ENCODE measurements at places on chromosomes 5 and 9.

GRCh38 chr5:179292681-179293635 is 52.3 kb downstream of the ADAMTS2 start:
- no peak for DNase-seq

DNA sequence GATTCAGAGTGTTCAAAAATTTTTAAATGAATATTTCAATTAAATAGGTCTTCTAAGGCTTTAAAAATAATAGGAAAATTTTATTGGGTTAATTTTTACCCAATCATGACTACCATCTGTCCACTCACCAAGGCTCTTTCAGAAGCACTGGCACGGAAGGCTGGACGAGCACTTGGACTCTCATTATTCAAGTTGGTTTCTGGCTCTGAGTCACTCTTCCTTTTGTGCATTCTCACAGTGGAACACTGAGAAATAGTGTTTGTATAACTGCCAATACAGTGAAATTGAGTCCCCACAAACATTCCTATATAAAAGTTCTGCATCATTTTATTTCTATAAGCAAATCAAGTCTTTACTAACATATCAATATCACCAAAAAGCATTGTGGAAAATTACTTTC is 1149.0 kb downstream of the EFNA5 start:
- no peak for DNase-seq

DNA sequence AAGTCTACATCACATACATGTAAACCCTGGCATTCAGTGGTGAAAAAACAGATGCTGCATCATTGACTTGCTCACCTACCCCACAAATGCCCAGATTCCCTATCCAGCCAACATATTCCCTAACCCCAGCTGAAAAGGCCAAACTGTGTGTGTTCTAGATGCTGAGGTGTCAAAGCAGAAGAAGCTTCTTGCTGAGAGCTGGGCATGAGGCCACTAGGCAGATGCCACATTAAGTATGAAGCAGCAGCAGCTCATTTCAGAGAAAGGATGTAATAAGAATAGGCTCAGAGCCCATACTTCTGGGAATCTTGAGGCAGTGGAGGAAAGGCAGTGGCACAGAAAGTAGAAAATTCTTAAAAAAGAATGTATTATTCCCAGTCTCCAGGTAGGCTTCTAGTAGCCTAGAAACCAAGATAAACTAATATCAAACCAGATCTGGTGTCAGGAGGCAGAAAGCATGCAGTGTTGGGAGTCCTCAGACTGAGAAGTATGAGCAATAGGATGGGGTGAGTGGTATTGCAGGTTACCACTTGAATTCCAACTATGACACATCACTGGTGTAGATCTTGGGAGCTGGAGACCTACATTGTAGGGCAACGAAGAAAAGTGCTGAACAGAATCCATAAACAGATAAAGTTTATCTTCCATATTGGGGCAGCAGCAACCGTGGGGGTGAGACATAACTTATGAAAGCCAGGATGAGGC is 71.9 kb upstream of the GRHPR start:
- DNase-seq, result no peak

DNA sequence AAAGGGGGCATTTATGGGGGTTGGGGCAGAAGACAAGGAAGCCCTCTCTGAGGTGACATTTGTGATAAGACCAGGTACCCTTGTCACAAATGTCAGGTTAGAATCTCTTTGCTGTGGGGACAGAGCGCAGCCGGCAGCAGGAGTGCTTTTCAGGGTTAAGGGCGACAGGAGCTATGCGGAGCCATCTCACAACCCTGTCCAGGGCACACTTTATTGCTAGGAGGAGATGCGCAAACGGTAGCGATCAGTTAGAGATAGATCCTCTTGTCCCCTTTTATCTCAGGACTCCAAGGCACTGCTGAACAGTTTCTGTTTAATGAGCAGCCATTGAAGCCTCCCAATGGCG is 438 bp upstream of the LAMC3 start:
- no peak for DNase-seq

DNA sequence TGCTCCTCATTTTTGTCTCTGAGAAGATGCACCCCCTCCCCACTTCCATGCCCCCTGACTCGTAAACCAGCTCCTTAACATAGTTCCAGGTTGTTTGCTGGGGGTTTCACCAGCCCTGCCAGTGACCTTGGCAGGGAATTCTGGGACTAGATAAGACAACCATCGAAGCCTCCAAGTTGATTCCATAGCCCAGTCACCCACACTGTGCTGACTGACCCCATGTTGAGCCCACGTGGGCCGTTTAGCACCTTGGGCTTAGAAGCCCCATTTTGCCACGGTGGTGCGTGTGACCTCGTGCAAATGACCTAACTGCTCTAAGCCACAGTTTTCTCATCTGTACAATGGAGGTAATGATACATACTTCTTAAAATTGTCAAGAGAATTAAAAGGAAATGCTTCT is 24.6 kb downstream of the PSAT1 start:
- no peak for DNase-seq

DNA sequence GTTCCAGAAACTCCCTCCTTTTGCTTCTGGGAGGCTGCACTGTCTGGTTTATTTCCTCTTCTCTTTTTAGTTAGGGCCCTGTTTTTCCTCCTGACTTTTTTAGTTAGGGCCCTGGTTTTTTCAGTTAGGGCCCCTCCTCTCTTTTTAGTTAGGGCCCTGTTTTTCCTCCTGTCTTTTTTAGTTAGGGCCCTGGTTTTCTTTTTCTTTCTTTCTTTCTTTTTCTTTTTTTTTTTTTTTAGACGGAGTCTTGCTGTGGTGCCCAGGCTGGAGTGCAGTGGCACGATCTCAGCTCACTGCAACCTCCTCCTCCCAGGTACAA is 15.1 kb downstream of the GSN start:
- DNase-seq, result no peak

DNA sequence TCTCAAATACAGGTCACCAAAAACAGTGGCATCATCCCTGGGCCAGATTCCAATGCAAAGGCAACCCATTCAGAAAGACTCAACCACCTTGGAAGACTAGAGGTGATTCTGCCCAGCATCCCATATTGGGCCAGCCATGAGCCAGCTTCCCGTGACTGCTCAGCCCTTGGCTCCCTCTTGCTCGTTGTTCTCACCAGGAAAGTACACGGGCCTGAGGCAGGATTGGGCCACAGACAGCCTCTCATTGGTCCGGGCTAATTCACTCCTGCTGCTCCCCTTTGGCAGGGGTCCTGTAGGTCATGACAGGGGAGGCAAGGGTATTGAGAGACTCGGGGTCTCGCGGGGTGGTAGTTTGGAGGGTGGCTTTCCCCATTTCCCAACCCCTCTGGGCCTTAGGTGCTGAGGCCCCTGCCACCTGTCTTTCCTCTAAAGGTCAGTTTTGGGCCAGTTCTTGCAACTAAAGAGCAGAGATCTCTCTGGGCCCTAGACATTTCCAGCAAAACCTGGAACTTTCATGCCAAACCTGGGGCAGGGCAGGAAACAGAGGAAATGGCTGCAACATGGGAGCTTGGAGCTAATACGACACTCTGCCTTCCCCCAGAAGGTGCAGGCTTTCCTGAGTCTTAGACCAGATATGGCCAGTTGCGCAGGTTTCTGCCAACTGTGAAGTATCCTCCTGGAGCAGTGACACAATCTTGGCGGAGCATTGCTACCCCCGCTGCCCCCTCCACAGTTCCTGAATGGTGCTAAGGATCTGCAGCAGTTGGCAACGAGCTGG is 22.0 kb upstream of the FGFR4 start:
- no peak for DNase-seq

DNA sequence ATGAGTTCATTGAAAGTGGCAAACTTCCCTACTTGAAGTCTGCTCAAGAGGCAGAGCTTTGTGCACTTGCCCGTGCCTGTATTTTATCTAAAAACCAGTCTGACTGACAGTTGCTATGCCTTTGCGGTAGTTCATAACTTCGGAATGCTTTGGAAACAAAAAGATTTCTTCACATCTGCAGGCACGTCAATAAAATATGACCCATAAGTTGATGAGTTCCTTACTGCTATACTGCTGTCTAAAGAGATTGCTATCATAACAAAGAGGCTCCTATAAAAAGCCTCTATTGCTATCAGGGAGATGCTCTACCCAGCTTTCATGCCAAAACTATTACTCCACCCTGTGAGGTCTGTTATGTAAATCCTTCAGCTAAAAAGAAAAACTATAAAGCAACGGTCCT is 25.4 kb upstream of the RNF20 start:
- no peak for DNase-seq

DNA sequence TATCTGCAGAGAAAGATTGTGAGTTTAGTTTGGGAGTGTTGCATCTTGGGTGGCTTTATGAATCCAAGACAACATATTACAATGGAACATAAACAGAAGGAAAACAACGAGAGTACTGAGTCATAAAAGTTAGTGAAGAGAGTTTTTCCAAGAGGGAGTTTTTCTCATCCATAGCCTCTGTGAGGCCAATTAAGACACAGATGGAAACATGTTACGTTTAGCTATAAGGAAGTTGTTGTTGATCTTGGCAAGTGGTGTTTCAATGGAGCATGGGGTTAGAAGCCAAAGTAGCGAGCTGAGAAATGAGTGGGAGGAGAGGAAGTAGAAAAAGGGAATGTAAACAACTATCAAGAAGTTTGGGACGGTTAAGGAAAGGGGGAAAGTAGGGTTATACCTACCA is 53.3 kb upstream of the SPATA31D4 start:
- no peak for DNase-seq

GRCh38 chr5:80895523-80895922 is 64.6 kb upstream of the RASGRF2 start:
- DNase-seq, result no peak

DNA sequence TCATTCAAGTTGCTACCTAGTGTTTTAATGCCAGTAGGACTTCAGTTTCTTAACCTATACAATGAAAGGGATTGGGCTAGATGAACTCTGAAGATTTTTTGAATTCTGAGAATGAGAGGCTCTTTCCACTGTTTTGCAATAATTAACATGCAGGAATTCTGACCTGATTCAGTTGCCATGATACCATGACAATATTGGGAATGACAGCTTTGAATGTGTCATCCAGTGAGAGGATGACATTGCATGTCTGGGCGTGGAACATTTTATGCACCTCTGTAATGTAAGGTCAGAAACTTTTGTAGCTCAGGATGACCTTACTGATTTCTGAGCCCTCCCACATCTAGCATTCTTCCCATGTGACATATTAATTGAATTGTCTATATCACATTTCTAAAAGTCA is 30.6 kb upstream of the SPINK5 start:
- no peak for DNase-seq

GRCh38 chr5:81835814-81836367 is 85.0 kb upstream of the SSBP2 start:
- DNase-seq, result no peak

DNA sequence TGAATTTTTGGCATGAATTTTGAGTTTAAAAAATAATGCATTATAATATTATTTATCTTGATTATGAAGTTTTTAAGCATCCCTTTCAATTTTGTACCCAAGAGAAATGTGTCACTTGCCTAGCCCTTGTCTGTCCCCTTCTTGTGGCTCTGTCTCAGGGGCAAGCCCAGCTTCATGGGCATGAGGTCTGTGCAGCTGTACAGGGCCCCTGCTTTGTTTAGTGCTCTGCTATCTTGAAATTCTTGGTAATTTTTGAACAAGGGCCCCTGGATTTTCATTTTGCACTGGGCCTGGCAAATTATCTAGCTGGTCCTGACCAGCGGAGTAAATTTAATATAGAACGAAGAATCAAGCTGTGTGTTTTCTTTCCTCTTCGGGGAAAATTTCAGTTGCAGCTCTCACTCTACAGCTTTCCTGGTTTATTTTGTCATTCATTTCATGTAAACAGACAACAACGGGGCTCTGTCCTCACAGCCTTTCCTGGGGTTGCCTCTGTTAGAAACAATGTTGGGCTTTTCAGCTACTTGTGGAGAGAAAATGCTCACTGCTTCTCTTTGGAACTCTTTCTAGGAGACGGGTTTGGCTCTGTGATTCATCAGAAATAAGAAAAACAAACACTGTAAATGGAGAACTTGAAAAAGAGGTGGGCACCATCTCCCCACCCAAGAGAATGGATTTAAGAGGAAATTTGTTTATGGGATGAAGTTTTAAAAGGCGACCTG is 41.1 kb downstream of the LIX1 start:
- DNase-seq, result no peak

DNA sequence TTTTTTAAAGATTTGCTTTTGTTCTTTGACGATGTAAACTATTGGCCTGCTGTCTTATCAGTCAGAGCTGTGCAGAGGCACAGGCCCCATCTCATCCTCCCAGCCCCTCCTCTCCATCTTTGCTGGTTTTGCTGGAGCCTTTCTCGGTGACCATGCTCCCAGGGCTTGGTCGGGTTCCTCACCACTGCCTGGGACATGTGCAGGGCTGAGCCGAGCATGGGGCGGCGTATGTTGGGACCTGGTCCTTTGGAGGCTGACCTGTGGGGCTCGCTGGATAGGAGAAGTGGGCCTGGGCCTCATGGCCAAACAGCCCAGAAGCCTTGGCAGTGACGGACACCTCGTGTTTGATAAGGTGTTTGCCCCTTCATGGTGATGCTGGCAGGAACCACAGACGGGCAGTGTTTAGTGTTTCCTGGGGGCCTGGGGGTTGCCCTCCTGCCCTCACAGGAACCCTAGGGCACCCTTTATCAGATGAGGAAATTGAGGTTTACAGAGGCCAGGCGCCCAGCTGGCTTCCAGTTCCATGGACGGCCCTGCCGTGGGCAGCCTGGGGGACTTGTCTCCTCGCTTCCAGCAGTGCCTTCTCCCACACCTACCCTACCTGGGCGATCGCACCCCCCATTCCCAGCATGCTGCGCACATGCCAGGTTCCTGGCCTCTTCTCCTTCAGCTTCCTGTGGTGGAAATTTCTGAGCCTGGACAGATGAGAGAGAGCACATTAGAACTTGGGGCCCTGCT is 27.6 kb downstream of the TRAF2 start:
- DNase-seq, result no peak

DNA sequence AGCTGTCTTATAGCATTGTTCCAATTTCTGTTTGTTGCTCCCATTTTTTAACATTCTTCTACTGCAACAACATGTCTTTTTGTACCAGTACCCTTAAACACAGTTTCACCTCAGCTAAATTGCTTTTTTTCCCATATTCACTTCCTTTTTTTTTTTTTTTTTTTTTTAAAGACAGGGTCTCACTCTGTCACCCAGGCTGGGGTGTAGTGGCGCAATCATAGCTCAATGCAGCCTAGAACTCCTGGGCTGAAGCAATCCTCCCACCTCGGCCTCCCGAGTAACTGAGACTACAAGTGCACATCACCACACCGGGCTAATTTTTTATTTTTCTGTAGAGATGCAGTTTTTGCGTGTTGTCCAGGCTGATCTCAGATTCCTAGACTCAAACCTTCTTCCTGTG is 161.3 kb downstream of the NIPBL start:
- no peak for DNase-seq

DNA sequence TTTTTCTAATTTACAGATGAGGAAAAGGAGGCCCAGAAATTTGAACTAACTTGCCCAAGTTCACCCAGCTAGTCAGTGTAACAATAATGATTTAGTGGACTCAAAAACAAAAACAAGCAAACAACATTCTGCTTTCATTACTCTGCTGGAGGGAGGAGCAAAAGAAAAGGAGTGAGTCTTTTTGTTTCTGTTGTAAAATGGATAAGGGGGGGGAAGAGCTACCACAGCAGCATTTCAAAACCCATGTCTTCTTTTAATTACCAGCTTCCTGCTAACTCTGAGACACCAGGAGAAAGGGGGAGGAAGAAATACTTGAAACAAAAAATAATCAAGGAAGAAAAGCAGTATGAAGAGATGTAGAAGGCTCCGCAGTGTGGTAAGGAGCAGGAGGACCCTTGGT is 39.2 kb upstream of the EQTN start:
- no peak for DNase-seq
